ENCODE measurements at places on chromosomes 3 and 15.

GRCh38 chr15:88623061-88623460, 1.9 kb downstream of the AEN start:
- peak; percentile 51 for DNase-seq

GRCh38 chr15:36831125-36831903, 251.9 kb downstream of the CDIN1 start:
- no peak for DNase-seq

GRCh38 chr15:98983334-98983733, 24.3 kb downstream of the PGPEP1L start:
- peak; percentile 56 for DNase-seq

- DNase-seq: peak; percentile 43
Observed at GRCh38 chr15:79629687-79630086, 197.6 kb downstream of the MINAR1 start.

DNA sequence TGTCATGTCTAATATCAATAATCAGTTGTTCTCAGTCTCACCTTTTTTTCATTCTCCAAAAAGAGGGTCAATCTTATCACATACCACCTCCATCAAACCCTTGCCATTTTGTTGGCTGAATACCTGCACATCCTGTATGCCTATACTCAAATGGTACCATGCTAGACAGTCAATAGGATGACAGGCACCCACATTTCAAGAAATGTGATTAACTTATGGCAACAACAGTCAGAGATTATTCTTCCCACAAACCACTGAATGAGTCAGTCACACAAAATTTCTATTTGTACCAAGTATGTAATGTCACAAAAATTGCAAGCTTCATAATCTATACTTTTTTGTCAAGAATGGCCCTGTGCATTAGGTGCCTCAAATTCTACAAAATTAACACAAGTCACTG, 5.1 kb upstream of the SLC27A2 start:
- no peak for DNase-seq

GRCh38 chr3:25471081-25471768, 43.2 kb downstream of the RARB start:
- no peak for DNase-seq

DNA sequence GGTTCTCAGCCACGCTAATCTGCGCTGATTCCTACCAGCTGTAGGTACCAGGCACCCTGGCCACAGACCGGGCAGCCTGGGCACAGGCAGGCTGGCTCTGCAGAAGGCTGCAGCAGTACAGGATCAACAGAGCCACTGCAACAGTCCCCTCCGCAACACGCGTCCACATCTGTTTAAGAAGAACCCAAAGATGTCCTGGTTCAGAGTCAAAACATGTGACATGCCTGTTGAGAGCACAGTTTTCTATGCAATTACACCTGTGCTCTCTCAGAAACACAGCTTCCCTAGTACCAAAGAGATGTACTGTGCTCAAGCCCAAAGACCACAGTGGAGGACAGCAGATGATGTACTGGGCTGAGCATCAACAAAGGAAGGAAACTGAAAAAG, 18.8 kb downstream of the LRIG1 start:
- DNase-seq: no peak

DNA sequence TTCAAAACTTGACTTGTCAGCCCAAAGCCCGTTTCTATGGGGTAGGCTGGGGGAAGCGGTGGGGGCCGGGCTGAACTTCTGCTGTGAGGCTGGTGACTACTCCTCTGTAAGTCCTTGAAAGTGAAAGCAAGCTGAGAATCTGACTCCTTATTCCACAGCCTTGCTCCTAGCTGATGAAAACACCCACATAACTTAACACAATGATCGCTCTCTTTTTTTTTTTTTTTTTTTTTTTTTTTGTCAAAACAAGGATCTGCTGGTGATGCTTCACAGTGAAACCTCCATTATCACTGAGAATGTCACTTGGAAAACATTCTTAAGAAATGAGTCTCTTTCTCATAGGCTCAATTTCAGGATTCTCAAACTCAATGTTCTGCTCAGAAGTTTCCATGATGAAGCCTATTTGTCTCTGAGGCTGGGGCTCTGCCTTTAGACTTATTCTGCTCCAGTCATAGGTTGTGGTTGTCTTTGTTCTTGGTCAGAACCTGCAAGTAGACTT, 31.4 kb upstream of the TKT start:
- no peak for DNase-seq

GRCh38 chr3:136787349-136787748, 31.6 kb upstream of the SLC35G2 start:
- no peak for DNase-seq

GRCh38 chr15:42274702-42274989, 1.4 kb upstream of the TMEM87A start:
- no peak for DNase-seq

GRCh38 chr3:171854649-171855305, 11.6 kb downstream of the TMEM212 start:
- DNase-seq: no peak

DNA sequence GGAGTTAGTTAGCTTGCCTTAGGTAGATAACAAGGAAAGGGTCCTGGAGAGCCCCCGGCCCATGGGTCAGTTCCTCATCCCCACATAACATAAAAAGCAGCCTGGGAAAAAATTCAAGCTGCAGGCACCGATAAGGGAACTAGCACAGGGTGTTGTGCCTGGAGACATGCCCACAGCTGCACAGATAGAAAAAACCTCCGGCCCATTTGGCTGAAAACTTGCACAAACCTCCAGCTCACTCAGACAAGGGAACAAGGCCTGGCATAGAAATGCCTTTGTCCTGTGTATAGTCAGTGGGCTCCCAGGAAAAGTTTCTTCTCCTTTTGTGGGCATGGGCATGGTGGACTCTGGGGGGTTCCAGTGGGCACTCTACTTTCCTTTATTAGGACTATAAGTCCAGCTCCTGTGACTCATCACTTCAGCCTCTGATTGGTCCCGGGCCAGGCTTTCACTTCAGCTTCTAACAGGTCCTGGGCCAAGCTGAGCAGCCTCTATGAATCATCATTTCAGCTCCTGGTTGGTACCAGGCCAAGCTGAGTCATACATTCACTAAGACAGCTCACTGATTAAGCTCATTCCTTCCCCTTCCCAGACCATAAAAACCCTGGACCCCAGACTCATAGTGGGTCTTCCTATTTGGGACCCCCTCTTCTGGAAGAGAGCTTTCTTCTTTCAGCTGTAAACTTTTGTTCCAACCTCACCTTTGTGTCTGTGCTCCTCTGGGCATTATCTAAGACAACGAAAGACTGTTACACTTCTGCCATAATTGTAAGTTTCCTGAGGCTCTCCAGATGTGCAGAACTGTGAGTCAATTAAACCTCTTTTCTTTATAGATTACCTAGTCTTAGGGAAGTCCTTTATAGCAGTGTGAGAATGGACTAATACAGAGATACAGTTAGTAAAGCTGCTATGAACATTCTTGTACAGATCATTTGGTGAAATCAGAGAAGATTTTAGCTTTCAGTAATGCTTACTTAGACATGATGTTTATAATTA, 348.0 kb upstream of the DPPA4 start:
- peak; percentile 98 for DNase-seq

- DNase-seq: no peak
Observed at GRCh38 chr3:29949940-29950616, 656.3 kb upstream of the TGFBR2 start.

DNA sequence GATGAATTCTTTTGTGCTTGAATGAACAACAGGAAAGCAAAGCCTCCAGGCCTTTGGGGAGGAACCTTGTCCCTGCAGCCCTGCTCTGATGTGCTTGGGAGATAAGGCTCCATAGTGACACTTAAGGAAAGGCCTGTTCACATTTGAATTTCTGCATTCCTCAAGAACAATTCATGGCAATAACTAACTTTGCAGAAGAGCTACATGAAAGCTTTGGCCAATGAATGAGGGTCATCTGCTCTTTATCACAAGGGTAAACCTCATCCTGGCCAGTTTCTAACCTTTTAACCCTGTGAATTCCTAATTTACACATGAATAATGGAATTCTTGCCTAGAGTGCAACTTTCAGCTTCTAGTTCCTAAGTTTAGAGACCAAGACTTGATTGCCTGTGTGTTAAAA, 5.6 kb downstream of the PRTG start:
- DNase-seq: no peak

- no peak for DNase-seq
Observed at GRCh38 chr3:192890347-192891335, 27.0 kb downstream of the MB21D2 start.

- no peak for DNase-seq
Observed at GRCh38 chr3:10600296-10600714, 94.9 kb upstream of the ATP2B2 start.

- DNase-seq: peak; percentile 79
Observed at GRCh38 chr3:170689296-170689829, 103.5 kb upstream of the SLC7A14 start.

GRCh38 chr15:73755481-73755880, 2.3 kb upstream of the INSYN1 start:
- no peak for DNase-seq

DNA sequence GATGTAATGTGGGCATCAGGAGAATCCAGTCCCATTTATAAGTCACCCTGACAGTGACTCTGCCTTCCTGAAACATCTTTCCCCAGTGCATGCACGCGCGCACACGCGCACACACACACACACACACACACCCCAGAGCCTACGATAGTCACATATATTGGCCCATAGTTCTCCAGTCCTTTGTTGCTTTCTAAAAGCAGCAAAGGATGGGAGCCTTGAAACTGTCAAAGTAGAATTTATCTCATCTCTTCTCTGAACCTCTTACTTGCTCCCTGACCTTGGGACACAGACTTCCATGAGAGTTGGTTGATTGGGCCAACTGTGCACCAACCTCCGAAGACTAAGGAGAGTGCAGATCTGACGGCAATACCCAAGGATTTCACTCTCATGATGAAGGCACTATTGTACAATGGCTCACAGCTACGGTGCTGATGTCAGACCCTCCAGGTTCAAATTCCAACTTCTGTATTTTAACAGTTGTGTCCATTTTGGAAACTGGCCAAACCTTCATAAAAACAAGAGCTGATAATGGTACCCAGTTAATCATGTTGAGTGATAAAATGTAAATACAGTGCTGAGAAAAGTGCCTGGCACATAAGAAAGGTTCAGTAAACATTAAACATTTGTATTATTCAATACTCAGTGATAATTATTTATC, 8.3 kb downstream of the CPA3 start:
- no peak for DNase-seq

DNA sequence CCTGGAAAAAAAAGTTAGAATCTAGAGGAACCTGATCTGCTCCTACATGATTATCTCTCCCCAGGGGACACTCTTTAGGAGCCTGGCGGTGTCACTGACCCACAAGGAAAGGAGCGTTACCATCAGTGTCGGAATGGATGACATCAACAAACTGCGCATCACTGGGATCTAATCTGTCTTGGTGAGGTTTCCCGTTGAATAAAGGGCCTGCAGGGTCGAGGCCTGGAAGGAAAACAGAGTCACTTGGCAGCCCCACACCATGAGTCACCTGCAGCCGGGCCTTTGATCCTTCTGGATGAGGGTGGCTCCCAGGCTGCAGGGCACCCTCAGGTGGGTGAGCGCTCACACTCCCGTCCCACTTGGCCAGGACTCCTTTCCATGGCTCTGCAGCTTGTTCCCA, 25.0 kb downstream of the LIPH start:
- no peak for DNase-seq

- no peak for DNase-seq
Observed at GRCh38 chr15:69653846-69654245, 201.2 kb downstream of the RPLP1 start.

DNA sequence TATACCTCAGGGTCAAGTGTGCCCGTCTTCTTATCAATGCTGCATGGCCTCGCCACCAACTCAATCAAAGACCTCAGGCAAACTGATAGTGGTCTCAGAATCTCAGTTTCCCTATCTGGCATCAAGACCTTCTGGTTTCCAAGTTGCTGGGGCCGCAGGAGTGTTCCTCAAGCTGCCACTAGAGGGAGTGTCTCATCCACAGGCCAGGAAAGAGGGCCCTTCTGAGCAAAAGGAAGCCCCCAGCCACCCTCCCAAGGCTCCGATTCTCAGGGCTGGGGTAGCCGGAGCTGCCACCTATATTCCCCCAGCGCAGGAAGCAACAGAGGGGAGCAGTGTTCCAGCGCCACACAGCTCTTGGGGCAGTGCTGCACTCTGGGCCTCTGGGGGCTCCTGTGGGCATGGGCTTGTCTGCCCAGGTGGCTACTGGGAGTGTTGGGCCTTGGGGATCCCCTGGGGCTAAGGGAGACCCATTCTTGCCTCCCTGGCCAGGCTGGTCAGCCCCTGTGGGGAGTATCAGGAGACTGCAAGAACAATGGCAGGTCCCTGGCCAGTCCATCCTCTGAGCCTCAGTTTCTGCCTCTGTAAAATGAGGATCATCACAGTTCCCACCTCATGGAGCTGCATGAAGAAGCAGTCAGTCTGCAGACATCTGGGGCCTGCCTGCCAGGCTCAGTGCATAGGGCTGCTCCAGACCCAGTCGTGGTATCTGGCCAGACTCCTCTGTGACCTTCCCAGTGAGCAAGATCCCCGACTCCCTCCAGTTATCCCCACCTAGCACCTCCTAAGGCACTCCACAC, 23.4 kb upstream of the SEC13 start:
- no peak for DNase-seq

DNA sequence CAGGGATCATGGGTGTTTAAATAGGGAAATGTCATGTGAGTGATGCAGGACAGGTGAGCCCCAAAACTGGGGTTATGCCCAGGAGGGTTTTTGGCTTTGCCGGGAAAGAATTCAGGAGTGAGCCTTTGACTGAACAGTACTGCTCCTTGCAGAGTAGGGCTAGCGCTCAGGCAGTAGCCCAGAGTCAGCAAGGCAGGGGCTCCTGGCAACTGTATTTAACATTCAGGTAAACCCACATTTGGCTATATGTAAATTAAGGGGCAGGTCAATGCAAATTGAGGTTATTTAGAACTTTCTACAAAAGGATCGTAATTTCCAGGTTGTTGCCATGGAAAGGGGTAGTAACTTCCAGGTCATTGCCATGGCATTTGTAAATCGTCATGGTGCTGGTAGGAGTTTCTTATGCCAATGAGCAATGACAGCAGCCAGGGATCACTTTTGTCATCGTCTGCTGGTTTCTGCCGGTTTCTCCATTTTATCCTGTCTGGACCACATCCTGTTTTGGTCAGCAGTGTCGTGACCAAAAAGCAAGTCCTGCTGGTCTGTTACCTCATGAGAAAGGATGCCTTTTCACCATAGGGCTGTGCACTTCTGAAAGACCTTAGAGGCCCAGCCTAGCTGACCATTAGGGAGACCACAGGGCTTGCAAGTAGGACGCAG, 24.3 kb downstream of the MTHFS start:
- peak; percentile 25 for DNase-seq

DNA sequence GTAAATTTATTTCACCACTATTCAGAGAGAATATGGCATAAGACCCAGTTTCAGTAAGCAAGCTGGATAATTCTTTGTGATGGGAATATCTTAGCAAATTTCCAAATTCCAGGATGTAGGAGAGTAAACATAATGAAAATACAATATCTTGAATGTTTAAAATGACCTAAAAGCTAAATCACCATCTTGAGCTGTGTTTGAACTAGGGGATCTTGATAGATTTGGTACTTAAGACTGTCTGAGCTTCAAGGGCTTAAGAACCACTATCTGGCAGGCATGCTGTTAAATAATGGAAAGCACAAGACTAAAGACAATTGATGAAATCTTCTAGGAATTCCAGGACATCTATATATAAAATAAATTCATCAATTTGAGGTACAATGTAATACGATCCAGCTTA, 217.7 kb downstream of the ATP8B4 start:
- no peak for DNase-seq
